ENCODE measurements at places on chromosomes 16 and 17.

GRCh38 chr17:17768424-17769088 lies 68.2 kb downstream of the SREBF1 start:
- no peak for DNase-seq

GRCh38 chr17:56798916-56799315 lies 34.8 kb downstream of the C17orf67 start:
- DNase-seq, result no peak

GRCh38 chr17:62749926-62750325 lies 58.2 kb downstream of the MARCHF10 start:
- no peak for DNase-seq

DNA sequence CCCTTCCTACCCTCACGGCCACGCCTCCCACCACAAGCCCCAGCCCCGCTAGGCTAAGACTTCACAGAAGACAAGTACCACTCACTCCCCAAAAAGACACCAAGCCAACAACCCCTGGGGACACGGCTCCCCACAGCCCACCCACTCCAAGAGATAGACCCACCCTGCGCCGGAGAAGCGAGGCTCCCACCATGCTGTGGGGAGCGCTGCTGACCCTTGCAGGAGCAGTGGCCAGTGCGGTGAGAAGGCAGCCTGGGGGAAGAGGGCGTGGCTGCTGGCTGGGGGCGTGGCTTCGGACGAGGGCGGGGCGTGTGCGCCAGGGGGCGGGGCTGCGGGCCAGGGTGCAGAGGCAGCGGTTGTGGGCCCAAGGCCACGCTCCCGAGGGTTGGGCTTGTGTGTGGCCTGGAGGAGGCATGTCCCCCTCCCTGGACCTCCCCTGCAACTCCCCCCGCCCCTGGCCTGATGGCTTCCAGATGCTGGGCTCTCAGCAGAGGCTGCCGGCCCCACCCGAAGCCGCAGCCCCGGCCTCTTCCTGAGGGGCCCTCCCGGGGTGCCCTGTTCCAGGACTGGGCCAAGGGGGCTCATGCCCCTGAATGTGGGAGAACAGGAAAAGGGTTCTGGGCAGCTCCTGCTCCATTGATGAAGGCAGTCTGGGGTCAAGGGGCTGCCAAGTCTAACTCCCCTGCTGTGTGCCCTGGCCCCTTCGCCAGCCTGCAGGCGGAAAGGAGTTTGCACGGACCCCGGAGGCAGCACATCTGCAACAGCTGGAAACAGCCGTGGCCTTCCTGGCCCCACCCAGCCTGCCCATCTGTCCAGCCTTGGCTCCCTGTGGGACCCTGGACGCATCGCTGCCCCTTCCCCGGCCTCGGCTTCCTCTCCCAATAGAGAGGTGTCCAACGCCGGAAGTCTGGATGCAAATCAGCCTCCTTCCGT lies 9.1 kb downstream of the TFAP4 start:
- DNase-seq, result peak; percentile 86

DNA sequence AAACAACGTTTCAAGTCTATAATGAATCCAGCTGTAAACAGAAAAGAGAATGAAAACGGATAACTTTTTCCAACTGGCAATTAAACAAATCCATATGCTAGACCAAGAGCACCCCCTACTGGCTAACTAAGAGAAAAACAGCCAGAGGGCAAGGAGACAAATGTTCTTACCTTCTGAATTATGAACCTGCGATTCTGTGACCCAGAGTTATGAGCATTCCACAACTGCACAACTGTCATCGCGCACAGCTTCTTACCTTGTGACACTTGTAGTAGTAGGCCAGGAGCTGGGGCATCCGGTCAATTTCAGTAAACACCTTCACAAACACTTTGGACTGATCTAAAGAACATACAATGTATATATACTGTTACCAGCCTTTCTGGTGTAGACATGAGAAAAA lies 18.6 kb downstream of the COG7 start:
- peak; percentile 68 for DNase-seq

- no peak for DNase-seq
Measured at GRCh38 chr16:27746076-27746855, 196.3 kb downstream of the KATNIP start.

- no peak for DNase-seq
Measured at GRCh38 chr16:19363740-19364139, 53.9 kb upstream of the TMC5 start.

- no peak for DNase-seq
Measured at GRCh38 chr17:76791053-76791980, 53.4 kb downstream of the MFSD11 start.

DNA sequence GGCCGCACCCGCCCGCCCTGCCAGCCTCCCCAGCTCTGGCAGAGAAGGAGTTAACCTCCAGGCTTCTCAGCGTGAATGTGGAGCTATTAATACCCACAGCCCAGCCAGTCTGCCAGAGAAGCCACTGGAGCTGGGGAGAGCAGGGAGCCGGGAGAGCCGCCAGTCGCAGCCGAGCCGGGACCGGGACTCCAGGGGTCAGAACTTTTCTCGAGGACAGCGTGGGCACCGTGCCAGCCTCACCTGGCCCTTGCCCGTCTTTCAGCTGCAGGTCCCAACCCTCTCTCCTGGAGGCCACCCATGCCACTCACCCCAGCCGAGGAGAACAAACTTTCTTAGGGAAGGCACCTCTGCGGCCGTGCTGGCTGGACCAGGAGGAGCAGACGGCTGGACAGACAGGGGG lies 33.8 kb upstream of the SBK1 start:
- no peak for DNase-seq

- peak; percentile 34 for DNase-seq
Measured at GRCh38 chr16:3187798-3188674, at the start of gene OR1F1. Gene OR1F1 (plus strand): TSS chr16:3188204.

DNA sequence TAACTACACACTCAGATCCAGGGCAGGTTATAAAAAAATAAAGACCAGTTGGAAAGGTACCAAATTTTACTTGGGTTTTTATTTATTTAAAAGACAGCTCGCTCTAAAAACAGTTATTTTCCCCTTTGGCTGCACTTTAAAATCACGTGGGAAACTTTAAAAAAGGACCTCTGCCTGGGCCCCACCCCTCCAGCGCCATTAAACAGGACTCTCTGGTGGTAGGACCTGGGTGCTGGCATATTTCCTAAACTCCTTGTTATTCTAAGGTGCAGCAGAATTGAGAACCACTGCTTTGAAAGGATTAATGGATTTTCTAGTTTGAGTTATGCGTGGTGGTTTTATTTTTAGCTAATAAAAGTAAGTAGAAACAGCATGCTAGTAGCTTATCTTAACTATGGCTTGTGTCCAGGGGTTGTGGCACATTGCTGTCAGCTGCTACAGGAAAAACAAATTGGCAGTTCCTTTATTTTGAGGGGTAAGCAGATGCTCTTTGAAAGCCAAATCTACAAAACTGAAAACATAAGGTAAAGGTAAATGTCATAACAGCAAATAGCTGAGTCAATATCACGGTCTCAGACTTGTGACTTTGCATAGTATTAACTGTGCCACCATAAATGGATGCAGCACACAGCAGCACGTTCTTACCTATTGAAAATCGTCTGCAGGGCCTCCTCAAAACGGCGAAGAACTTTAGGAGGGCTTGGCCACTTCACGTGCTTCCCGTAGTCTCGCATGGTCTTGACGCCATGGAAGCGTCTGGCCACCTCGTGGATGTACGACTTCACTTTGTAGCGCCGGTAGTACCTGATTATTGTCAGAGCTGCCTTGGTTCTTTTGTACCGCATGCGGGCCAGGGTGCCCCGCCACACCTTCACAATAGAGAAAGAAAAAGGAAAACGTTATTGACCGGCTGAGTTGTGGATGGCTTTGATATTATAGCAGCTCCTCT lies 172.0 kb downstream of the CDK5R1 start:
- no peak for DNase-seq

GRCh38 chr16:13829697-13830299 lies 90.2 kb upstream of the ERCC4 start:
- no peak for DNase-seq

- no peak for DNase-seq
Measured at GRCh38 chr17:81429821-81430551, 34.7 kb downstream of the BAHCC1 start.

DNA sequence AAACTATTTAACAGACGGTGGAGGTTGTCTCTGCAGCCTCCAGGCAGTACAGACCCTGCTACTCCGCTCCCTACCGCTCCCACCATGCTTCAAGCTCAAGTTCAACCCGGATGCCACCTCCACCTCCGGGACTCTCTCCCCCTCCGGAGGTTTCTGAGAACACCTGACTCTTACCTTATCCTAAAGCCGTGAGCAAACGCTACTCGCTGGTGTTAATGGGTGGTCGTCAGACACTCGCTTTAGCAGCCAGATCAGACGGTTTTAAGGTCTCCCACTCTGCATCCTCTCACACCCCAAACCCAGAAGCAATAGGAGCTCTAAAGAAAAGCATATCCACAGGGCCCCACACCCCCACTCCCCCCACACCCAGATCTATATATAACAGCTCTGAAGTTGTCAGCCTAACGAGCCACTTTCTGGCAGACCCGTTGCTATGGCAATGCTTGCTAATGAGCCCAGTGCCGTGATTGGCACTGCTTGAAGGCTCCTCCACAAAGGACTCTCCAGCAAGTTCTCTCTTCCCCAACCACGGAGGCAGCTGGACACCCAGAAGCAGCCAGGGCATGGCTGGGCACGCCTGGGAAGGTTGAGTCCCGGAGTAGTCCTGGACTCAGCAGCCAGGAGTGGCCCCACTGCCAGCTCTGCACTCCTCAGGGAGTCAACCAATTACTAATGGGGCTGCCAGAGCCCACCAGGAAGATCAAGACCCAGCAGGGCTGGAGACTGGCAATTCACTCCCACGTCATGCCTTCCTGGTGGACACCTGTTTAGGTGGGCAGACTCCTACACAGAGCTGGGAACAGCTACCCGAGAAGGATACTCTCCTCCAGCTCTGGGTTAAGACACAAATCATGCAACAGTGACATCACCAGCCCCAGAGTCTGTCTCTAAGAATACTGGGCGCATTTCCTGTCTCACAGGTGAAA lies 121.2 kb upstream of the RCVRN start:
- no peak for DNase-seq

DNA sequence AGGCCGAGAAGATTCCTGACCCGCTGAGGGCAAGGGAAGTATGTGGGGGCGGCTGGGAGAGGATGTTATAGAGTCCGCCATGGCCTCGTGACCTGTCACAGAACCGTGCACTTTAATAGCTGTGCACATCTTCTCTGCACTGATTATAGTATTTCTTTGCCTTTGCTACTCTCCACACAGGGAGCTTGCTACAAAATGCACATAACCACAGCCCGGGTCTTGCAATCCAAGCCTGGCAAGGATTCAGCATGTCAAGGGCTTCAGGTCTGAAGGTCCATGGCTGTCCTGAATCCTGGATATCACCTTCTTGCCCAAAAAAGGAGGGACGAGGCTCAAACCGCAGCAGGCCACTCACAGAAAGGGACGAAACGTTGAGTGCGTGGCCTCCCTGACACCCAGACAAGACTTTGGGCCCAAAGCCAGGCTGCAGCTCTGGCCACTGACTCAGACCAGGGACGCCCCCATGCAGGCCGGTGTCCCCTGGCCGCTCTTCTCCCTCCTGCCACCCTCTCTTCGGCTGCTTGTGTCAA lies 43.7 kb downstream of the USP22 start:
- DNase-seq, result no peak

- no peak for DNase-seq
Measured at GRCh38 chr16:46980926-46981325, 7.5 kb upstream of the DNAJA2 start.

DNA sequence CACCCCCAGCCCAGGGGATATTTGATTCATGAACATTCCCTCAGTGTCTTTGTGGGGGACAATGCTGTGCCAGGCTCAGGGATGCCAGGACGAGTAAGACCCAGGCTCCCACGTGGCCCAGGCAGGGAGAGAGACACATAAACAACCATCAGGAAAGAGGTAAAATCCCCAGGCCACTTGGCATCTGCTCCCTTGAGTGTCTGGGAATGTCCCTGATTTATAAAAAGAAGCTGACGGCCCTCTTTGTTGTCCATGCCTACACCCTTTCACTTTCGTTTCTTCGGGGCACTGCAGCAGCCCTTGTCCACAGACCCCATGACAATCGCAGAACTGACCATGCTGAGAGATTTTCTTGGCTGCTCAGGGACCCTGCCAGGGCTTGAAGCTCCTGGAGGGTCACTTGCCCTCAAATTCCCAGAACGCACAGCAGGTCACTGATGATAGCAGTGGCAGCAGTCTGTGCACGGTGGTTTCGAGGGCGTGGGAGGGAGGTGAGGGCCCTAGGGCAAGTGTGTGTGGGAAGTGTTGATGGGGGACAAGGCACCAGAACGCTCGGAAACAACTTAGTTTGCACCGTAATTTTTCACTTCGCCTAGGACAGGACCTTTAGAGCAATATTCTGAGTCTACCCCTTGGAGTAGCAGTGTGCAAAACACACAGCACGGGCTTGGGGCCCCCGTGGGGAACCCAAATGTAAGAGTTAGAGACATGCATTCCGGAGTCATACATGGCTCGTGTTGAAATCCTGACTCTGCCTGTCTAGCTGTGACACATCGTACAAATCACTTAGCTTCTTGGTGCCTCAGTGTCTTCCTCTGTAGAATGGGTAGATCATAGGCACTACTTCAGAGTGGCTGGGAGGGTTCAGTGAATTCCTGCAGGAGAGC lies 4.7 kb downstream of the NOD2 start:
- no peak for DNase-seq

DNA sequence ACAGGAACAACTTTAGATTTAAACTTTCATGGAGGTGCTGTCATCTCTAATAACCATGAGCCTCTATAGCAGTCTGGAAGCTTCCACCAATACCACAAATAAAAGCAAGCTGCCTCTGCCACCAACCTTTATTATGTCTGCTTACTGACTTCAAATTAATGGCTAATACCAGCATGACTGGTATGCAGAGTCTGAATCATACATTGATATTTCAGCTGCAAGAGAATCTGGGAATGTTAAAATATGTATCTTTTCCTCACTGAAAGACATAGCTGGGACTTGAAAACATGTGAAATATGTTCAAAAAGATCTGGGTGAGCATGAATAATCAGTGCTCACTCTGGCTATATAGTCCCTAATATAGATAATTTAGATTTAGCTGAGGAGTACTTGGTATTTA lies 488.6 kb downstream of the CDH8 start:
- DNase-seq, result no peak
